AG08396 (cell line): ENCODE measurements at places on chromosomes 5 and 9.

DNA sequence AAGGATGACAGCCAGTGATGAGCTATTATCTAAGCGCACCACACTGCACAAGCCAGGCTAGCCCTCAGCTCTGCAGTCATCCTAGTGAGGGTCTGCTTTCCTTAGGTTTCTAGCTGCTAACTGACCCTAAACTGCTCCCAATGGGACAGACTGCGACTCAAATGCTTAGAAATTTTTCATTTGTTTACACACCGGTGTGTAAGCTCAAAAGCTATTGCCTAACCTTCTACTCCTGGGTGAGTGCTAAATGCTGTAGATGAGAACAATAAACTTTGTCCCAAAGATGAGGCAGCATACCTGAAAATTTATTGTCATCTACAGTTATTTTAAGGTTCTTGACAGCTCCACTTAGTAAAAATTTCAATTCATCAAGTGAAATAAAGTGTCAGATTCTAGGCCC lies 311.4 kb downstream of the TMEM167A start:
- DNase-seq, result no peak

DNA sequence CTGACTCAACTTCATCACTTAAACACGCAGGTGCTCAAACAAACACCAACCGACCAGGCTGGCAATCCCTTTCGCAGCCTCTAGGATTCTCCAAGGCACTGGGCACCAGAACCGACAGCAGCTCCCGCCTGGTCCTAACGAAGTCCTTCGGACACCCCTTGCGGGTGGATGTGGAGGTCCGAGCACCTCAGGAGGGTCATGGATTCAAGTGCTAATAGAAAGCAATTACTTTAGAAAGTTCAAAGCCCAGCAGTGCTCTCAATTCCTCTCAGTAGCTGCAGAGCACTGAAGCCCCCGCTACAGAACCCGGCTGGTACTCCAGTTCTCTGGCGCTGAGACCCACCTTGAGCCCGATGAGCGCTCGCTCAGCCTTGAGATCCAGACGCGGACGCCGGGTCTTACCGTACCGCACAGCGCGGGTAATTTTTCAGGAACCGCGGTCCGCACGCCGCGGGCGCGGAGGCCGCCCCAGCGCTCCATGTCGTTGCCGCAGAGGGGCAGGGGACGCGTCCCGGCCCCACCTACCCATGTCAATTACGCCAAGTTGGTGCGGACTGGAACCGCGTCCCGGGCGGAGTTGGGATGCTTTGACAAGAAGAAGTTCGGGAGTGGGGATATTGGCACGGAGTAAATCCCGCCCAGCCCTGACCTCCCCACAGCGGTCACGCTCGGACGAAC lies 638 bp downstream of the MARCHF3 start:
- peak; percentile 71 for DNase-seq

- no peak for DNase-seq
These were observed 40.9 kb upstream of the PWWP2A start for GRCh38 chr5:160159991-160160792.

DNA sequence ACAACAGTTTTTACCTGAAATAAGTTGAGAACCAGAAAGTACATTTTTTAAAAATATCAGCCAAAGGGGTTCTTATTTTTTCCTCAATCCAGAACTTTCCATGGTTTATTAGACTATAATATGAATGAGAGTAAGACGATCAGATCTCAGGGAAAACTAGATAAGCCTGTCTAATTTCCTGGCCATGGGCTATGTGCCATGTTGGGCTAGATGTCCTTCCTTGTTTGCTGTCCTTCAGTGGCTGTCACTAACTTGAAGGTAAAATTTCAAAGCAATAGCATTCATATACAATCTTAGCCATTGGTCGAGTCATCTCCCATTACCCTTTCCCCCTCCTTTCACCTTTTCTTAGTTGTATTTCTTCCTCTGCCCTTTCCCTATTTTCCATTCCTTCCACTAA lies 179.5 kb upstream of the PPP1R2B start:
- DNase-seq, result no peak

GRCh38 chr9:125744616-125745015 lies 2.6 kb upstream of the PBX3 start:
- DNase-seq, result peak; percentile 59

DNA sequence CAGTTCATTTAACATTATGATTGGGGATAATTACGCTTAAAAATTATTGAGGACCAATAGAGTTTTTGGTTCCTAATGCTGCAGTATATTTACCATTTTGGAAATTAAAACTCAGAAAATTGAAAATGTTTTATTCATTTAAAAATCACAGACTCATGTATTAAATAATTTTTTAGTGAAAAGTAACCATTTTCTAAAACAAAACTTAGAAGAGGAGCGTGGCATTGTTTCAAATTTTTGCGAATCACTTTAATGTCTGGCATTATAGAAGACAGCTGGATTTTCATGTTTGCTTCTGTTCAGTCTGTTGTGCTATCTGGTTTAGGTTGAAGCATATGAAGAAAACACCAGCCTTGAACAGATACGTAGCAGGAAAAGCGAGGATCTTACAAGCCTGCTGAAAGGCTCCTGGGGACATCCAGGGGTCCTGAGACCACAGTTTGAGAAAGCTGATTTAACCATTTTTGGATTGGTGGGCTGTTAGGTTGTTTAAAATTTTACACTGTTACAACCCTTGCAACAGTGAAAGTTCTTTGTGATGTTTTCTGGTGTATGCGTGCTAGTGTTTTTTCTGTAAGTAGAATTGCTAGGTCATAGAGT lies 1.6 kb downstream of the ZFYVE16 start:
- no peak for DNase-seq

DNA sequence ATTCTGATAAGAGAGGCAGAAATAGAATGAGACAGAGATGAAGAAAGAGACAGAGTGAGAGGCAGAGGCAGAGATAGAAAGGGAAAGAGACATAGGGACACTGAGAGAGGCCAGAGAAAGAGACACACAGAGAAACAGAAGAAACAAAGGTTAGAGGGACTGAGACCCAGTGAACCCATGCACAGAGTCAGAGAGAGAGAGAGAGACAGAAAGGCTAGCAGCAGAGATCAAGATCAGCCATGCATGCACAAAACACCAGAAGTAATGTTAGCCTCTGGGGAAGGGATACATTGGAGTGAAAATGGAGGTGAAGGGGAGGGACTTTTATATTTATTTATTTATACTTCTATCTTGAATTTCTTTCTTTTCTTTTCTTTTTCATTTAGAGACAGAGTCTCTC lies 14.1 kb upstream of the SPARC start:
- no peak for DNase-seq

- no peak for DNase-seq
These were observed 278.3 kb downstream of the PDE4D start for GRCh38 chr5:59615272-59615671.

- DNase-seq, result no peak
These were observed 437.1 kb upstream of the TLE4 start for GRCh38 chr9:79134654-79135053.

DNA sequence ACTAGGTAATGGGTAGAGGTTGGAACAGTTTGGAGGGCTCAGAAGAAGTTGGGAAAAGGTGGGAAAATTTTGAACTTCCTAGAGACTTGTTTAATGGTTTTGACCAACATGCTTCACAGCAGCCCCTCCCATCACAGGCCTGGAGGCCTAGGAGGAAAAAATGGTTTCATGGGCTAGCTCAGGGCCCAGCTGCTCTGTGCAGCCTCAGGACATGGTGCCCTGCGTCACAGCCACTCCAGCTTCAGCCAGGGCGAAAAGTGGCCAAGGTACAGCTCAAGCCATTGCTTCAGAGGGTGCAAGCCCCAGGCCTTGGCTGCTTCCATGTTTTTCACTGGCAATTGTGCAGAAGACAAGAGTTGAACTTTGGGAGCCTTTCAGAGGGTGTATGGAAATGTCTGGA lies 453.7 kb downstream of the LRRC70 start:
- DNase-seq, result no peak

DNA sequence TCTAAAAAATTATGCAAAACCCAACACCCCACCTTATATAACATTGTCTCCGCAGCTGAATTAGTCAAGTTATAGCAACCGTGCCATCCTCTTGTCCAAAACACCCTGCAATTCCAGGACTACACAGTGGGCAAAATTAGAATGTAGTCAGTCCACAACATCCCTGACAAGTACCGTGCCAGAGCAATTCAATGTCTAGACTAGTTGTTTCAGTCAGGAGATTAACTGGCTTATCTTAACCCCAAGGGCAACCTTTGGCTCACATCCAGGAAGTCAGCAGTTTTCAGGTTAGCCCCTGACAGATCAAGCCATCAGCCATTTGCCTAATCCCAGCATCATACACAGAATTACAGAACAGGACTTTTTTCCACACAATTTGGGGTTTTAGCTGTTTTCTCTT lies 240.8 kb upstream of the TMEM161B start:
- no peak for DNase-seq

DNA sequence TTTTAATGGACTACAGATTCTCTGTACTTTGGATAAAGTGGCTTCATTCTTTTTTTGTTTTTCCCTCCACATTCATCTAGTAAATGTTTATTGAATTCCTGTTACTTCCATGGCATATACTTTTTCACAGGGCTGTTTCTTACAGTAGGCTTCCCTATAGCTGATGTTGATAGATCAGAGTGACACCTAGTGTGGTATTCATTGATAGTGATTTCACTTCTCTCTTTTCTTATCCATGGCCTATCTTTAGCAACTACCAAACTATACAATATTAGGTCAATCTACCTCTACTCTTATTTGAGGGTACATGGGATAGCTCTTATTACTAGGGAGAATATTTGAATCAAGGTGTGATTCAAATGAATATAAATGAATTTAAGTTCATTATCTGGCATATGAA lies 35.8 kb downstream of the FSD1L start:
- no peak for DNase-seq

- no peak for DNase-seq
These were observed 3.7 kb upstream of the ROR2 start for GRCh38 chr9:91953718-91954117.

GRCh38 chr5:61069150-61069549 lies 93.1 kb downstream of the SMIM15 start:
- DNase-seq, result no peak

DNA sequence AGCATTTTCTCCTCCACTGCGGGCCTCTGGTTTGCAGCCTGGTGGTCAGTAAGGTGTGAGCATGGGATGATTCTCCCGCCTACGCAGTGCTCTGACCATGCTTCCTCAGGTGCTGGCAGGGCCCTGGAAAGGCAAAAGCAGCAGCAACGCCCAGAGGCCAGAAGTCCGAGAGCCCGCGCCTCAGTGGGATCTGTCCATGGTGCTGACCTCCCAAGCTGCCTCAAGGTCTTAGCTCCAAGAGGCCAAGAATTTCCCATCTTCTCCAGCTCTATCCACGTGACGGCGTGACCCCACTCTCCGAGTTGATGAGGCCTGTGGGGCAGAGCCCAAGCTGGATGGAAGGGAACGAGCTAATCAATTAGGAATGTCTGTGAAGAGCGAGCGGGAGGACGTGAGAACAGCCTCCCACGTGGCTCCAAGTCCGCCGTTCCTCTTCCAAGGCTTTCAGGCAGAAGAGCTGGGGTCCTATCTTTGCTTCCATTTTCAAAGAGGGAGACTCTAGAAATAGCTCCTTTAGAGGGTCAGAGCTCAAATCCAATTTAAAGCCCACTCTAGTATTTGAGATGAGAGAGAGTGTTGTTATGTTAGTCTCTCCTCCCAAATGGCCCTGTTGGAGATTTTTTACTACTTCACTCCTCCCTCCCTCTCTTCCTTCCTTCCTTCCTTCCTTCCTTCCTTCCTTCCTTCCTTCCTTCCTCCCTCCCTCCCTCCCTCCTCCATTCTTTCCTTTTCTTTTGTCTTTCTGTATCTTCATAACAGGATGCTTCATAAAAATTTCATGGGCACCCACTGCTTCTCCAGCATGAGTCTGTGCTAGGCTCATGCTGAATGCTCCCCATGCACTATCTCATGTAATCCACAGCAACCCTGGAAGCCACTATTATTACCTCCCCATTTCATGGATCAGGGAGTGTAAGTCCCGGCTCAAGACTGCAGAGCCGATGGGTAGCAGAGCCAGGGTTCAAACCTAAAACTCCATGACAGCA lies 69.3 kb downstream of the OLFM1 start:
- DNase-seq, result peak; percentile 53

DNA sequence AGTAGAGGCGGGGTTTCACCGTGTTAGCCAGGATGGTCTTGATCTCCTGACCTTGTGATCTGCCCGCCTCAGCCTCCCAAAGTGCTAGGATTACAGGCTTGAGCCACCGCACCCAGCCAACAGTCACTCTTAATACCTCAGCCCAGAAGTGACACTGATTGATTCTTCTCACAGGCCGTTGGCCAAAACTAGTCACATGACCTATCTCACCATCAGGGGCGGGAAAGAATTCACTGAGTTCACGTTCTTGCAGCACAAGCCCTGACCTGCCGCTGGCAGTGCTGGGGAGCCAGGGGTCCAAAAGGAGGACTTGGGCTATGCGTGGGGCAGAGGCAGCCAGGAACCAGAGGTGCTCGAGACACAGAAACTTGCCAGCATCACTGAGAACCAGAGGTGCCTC lies 55.0 kb upstream of the CPLX2 start:
- DNase-seq, result no peak

DNA sequence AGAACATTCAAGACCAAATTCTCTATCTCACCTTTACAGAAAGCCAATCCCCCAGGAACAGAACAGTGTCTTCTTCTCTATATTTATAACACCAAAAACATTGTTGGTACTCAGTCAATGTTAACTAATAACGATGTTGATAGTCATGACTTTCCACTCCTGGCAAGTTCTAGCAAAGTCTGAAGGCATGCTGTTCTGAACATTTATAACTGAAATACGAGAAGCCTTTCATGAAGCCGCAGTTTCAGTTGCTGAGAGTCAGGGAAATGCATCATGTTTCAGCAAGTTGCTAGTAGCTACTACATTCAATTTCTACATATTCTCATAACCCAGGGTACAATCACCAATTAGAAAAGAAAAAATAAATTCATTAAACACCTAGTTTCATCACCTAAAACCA lies 301.4 kb downstream of the PDE4D start:
- DNase-seq, result peak; percentile 7

DNA sequence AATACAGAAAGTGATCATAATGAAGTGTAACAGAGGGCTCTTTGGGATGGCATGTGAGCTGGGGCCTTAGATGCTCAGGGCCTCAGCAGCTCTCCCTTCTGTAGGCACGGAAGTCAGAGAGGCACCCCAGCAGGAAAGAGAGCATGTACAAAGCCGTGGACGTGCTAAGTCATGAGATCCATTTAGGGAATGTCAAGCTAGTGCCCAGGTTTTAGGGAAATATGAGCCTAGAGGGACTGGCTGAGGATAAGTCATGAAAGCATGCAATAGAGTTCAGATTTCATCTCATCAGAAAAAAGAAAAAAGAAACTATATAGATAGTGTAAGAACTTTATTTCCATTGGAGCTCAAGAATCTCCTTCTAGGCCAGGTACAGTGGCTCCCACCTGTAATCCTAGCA lies 379.5 kb upstream of the KLF4 start:
- no peak for DNase-seq

DNA sequence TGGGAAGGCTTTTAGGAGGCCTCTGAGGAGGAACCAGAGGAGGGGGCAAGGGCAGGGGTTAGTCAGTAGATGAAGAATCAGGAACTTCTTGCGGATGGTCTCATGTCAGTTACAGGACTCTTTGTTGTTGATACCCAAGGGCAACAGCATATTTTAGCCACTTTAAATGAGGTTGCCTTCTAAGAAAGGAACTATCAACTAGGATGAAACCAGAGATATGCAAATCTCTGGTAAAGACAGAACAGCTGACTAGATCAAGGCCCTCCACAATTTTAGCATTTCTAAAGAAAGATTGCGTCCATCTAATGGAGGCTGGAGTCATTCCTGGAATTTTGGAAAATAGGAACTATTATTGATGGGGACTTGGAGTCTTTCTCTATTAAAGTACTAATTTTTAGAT lies 57.7 kb upstream of the KLF4 start:
- no peak for DNase-seq

- no peak for DNase-seq
These were observed 1.5 kb downstream of the PAPPA start for GRCh38 chr9:116154976-116155697.
